Metanephros (tissue), 2 donors: ENCODE measurements at places on chromosomes 3 and 15. TPM values are rescaled to one million over a fixed set of nuclear protein-coding genes. Genes with fewer than 3 reads are reported as not detected.

PPP1R14D gene
- not detected for total RNA-seq

ITIH3 gene
- 8.6 TPM for total RNA-seq

SLC38A3 gene
- 2.9 TPM for total RNA-seq

ARHGEF26 gene
- 12.0 TPM for total RNA-seq

ZSCAN2 gene
- total RNA-seq = 33.2 TPM

PLSCR5 gene
- total RNA-seq = not detected

GPR62 gene
- total RNA-seq = 0.06 TPM

ASB14 gene
- total RNA-seq = 0.12 TPM

SETMAR gene
- 18.6 TPM for total RNA-seq

OR4F15 gene
- 0.35 TPM for total RNA-seq
